Cortex of kidney (tissue), 1 donor: ENCODE measurements at places on chromosomes 16 and 17.

DNA sequence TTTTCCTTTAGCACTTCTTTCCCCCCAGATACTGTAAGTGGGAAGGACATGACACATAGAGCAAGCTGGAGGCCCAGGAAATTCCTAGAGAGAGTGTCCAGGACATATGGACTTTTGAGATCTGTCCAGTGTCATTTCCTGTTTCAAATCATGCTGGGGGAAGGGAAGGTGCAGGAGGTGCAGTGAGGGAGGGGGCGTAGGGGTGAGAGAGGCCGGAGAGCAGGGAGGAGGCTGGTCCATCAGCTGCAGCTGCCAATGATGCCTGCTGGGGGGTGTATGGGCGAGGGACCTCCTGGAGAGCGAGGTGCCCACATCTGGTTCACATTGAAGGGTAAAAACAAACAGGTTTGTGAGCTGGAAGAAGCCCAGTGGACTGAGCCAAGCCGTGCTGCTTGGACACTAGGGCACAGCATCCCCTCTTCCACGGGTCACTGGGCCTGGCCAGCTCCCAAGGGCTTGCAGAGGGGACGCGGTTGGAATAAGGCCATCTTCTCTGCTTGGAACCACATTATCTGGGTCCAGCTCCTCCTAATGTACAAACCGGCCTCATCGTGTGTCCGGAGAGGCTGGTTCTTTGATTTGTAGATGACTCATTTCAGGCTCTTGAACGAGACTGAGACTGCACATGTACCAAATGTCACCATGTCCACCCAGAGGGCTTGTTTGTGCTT lies 70.4 kb upstream of the SMURF2 start:
- DNase-seq = no peak

DNA sequence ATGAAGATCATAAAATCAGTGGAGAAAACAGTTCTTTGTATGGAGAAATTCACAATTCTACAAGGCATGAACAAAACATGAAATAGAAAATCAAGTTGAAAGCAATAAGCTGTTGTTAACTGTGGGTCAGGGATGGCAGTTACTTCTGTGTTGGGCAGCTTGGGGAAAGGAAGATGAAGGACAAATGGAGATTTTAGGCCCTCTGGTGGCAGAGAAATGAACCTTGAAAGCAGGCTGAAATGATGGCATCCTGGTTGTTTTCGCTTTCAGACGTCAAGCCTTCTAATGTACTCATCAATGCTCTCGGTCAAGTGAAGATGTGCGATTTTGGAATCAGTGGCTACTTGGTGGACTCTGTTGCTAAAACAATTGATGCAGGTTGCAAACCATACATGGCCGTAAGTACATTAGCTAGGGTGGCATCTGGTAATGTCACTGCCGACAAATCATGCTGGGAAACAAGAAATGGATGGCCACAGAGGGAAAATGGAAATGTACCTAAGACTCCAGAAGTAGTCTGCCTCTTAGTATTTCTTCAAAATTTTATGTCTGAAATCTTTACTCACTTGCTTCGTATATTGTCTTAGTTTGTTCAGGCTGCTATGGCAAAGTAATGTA lies 108.9 kb downstream of the MAP2K6 start:
- DNase-seq = no peak

- no peak for DNase-seq
These were observed 85.5 kb upstream of the DOC2B start for GRCh38 chr17:266701-267667.

- DNase-seq = no peak
These were observed 3.4 kb upstream of the LPCAT2 start for GRCh38 chr16:55505333-55506015.

- DNase-seq = no peak
These were observed 424.7 kb upstream of the MAF start for GRCh38 chr16:80025236-80025635.

- no peak for DNase-seq
These were observed 18.4 kb downstream of the KIFC3 start for GRCh38 chr16:57783883-57784282.

DNA sequence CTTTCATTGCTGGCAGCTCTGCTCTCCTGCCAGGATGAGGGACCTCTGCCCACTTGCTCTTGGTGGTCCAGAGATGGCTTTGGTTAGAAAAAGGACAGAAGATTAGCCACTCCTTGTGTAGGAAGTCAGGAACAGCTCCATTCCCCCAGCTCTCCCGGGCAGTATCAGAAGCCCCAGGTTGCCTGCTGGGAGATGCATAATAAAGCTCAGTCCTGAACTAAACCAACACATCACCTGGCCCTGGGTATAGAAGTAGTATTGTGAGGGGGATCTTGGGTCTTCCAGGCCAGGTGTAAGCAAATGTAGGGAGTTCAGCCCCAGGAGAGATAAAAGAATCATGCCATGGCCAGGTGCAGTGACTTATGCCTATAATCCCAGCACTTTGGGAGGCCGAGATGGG lies 52.4 kb downstream of the NEUROD2 start:
- DNase-seq = no peak

DNA sequence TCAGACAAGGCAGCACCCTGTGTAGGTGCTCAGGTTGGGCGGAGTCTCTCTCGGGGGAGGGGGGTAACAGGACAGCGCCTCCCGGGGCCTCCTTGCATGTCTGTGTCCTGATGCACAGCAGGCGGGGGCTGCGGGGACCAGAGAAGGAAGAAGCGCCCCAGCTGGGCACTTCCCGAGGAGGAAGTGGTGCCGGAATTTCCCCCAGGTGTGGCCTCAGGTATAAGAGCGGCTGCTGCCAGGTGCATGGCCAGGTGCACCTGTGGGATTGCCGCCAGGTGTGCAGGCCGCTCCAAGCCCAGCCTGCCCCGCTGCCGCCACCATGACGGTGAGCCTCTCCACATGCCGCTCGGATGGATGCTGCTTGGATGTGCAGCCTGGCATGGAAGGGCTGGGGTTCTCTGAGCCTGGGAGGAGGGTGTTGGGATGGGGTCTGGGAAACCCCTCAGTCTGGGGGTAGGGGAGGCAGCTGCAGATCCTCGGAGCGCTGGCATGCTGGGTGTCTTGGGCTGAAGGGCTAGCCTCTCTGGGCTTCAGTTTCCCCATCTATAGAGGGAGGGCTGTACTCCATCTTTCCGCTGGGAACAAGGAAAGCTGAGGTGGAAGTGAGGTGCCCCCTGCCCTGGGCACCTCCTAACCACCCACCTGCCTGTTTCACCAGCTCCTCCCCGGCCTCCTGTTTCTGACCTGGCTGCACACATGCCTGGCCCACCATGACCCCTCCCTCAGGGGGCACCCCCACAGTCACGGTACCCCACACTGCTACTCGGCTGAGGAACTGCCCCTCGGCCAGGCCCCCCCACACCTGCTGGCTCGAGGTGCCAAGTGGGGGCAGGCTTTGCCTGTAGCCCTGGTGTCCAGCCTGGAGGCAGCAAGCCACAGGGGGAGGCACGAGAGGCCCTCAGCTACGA lies at the start of gene IL17C:
Gene IL17C (plus strand): TSS at position 250 of the 908 bp plus-strand sequence. CDS start 70 bp downstream, at position 320.
- no peak for DNase-seq

DNA sequence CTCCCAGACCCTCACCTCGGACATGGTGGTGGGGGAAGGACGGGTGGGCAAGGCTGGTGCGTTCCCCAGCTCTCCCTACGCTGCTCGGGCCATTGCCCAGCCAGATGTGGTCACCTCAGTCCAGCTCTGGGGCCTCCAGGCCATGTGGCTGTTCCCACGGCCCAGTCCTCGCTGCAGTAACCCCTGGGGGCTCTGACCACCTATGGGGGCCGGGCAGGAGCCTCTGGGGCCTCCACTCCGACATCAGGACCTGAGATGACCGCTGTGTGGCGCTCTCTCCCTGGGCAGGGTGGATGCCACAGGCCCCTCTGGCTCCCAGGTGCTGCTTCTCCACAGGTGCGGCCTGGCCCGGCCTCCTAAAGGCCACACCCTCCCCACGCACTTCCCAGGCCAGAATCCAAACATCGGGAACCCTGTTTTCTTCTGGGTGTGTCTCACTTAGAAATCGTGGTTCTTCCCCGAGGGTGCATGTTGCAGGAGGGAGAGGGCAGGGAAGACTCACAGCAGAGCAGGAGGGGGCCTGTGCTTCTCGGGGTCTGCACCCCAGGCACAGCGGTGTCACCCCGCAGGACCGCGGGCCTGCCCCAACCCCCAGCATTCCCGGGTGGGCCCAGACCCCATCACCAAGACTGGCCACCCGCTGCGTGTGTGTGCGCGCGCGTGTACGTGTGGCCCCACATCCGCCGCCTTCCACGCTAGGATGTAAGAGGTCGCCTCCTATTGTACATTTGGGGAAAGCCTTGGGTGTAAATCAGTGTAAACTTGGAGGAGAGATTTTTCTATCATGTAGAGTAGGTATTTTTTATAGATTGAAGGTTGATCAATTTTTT lies 5.9 kb upstream of the CAPN15 start:
- no peak for DNase-seq

- no peak for DNase-seq
These were observed 6.0 kb upstream of the TLCD3A start for GRCh38 chr17:726271-726919.

DNA sequence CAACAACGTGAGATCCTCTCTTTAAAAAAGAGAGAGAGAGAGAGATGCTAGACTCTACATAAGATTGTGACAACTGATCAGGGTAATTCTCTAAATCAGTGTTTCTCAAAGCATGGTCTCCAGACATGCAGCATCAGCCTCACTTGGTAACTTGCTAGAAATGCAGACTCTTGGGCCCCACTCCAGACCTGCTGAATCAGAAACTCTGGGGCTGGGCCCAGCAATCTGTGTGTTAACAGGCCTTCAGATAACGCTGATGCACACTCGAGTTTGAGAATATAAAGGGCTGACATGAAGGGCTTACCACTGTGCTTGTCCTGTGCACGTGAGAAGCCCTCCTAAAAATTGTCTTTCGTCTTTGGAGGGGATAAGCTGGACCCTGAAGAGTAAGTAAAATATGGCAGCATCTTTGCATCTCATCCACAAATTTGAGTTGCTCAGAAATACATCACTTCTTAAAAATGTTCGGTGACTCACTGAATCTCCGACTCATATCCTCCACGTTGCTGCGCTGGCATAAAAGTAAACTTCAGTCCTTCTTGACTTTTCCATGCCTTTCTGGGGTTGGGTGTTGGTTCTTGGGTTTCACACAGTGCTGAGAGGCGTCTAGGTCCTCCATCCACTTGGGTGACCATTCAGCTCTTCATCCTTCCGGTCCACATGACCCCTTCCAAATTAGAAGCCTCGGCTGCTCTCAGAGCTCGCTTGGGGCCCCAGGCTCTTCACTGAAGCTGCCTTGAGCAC lies 26.1 kb upstream of the KDM8 start:
- DNase-seq = no peak

- DNase-seq = no peak
These were observed 1.4 kb upstream of the SLX4 start for GRCh38 chr16:3612510-3613466.

DNA sequence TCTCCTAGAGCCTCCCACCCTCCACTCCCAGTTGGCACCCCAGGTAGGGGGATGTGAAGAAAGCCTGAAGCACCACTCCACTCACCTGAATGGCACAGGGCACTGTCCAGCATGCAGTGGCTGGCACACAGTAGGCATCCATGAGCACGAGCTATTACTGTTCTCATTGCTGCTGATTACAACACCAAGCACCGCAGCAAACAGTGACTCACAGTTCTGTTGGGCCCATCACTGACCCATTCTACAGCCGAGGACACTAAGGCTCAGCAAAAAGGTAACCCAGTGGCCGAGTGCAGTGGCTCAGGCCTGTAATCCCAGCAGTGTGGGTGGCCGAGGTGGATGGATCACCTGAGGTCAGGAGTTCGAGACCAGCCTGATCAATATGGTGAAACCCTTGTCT lies 2.7 kb downstream of the ZSCAN10 start:
- no peak for DNase-seq

GRCh38 chr16:73190256-73190655 lies 142.3 kb upstream of the ZFHX3 start:
- DNase-seq = no peak

DNA sequence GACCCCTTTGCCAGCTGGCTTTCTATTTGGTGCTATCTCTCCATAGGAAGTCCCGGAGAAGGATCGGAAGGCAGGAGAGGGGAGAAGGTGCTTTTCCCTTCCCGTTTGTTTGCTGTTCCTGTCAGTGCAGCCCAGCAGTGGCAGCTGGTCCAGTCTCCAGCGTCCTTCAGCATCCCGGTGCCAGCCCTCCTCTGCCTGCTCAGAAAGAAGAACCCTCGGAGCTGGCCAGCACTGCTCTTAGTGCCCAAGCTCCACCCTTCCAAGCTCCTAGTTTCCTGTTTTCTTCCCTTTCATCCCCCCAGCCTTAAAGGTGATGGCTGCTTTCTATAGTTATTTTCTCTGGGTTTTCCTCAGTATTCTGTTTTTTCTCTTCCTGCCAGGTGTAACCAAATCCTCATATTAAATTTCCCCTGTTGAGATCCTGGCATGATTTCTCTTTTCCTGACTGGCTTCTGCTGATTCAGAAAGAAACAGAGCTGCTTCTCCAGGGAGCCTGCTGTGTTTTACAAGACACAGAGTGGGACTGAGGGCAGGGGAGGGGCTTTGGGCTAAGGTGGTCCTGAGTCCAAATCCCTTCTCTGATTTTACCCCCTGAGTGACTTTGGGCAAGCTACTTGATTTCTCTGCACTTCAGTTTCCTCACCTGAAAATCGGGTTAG lies 186.8 kb downstream of the COPRS start:
- no peak for DNase-seq

DNA sequence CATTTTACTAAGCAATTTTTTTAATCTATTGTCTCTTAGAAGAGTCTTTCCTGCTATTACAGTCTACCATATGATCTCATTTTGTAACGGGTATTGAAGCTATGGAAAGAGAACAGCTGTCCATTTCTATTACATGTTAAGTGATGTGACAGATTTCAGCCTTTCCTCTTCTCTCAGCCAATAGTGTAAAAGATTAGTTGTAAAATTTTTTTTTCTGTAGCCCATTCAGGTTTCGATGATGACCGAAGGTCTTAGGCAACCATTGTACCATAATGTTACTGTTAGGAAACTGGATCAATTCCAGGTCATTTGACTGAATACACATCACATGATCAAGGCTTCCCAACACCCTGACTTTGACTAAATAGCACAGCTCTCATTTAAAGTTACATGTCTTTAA lies 147.6 kb upstream of the HLF start:
- no peak for DNase-seq

- DNase-seq = no peak
These were observed 15.0 kb downstream of the CNTNAP4 start for GRCh38 chr16:76292218-76292617.

DNA sequence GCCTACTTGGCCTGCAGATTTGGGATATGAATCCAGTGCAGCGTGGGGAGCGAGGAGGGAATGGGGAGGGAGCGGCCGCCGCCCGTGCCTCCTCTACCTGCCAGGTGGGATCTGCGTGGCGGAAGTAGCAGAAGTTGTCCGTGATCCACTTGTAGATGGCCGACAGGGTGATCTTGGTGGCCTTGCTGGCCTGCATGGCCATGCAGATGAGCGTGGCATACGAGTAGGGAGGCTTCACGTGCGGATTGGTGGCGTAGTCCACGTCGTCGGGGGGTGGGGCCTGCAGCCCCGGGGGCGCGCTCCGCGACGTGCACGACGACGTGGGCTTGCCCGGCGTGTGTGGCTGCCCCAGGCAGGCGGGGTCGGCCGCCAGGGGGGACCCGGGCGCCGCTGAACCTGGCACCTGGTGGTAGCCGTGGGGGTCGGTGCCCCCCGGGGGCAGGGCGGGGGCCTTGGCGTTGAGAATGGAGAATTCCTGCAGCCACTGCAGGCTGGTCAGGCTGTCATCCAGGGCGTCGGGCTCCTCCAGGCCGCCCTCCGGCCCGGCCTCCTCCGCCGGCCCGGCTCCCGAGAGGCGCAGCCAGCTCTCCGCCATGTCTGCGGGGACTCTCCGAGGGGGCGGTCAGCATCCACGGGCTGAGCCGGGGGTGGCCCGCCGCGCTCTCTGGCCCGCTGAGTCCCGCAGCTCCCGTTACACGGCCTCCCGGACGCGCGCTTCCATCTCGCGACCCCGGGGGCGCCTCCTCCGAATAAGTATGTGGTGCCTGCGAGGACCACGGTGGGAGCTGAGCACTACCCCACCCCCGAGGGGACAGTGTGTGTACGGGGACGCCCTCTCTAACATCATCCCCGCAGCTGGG lies 1.0 kb downstream of the FOXJ1 start:
- DNase-seq = no peak
